Spinal cord (tissue), 10 donors: ENCODE measurements at places on chromosomes 12 and 14. TPM values are rescaled to one million over a fixed set of nuclear protein-coding genes. Genes with fewer than 3 reads are reported as not detected.

GRCh38 chr12:10889226-10889625 lies 5.2 kb upstream of the PRH1 start:
- no peak for DNase-seq

DNA sequence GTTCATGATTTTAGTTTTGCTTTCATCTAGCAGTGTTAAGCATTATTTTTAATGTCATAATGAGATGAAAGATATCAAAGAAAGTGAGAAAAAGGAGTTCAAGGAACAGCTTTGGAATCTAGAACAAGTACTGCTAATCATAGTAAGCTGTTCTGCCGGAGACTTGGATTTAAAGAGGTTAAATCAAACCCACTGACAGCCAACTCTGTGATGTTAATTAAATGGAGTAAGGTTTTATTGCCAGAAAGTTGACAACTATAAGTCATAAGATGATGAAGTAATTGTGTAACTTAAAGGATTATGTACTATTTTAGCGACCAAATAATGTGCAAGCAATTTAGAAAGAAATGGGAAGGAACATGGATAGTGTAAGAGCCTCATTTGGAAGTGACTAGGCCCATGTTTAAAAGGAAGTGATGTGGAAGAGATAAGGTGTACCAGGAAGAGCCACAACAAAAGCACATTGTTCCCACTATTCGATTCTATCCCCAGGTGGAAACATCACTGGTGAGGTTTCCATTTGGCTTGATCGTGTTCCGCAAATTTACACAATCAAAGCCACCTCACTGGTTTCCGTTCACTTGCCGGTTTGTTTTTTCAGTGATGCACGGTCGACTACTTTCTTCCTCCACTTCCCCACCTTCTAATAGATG lies 388.5 kb downstream of the PAWR start:
- no peak for DNase-seq

GRCh38 chr12:103799857-103800771 lies 40.9 kb downstream of the NT5DC3 start:
- DNase-seq: peak; percentile 76

- DNase-seq: no peak
These were observed 99.4 kb upstream of the FRMD6 start for GRCh38 chr14:51552275-51552674.

DNA sequence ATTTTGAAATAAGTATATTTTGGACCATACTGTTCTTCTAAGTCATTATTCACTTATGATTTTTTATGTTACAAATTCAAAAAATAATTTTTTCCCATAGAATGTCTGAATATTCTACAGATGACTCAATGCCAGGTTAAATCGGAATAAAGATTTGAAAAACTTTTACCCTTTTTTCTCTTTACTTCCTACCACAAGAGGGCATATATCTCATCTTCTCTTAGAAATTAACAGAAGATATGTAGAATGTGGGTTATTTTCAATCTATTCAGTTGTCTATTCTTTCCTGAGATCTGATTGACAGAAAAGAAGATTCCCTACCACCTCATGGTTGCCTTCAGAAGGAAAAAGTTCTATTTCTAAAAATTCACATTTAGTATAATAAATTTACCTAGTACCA lies 53.0 kb upstream of the KITLG start:
- no peak for DNase-seq

DNA sequence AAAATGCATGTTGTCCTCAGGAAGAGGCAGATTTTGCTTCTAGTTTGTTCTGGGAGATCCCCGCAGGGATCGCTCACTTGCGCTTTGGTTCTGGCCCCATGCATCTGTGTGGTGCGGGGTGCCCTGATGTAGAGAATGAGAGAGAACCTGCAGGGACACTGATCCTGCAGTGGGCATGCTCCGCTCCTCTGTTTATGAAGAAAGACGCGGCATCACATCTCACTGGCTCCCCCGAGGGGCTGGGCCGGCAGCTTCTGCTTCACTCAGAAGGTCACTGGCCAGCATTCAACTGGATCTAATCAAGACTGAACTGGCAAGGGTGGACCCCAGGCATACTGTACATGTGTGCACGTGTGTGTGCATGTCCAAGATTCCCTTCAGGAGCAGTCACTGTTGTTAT lies 164.2 kb downstream of the CALM1 start:
- peak; percentile 37 for DNase-seq

DNA sequence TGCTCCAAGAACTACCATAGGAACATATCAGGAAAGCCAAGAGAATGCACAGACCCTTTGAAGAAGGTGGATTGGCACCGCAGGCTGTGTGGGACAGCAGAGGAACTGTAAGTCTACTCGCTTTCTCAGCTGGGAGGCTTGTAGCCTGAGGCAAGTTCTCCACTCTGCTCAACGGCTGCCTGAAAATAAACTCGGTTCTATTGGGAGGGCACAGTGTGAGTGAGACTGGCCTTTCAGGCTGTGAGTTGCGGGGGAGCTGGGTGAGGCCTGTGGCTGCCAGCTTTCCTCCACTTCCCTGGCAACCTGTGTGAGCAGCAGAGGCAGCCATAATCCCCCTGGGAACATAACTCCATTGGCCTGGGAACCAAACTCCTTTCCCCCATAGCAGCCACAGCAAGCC lies 132.1 kb downstream of the ANKS1B start:
- no peak for DNase-seq

DNA sequence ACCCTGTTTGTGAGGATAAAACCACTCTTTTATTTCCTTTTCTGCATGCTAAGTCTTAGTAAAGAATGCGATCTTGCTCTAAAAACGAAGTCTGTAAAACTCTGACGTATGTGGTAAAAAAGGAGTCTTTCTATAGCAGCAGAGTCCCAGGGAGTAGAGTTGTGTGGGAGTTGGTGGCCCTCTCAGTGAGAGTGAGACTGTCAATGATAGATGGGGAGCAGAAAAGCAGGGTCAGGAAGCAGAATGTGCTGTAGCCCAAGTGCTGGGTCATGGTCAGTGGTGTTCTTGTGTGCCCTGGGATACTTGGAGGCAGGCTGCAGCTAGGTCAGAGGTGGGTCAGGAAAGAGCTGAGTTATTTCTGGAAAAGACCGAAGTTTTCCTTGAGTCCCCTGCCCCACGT lies 20.3 kb upstream of the GPR33 start:
- DNase-seq: no peak

DNA sequence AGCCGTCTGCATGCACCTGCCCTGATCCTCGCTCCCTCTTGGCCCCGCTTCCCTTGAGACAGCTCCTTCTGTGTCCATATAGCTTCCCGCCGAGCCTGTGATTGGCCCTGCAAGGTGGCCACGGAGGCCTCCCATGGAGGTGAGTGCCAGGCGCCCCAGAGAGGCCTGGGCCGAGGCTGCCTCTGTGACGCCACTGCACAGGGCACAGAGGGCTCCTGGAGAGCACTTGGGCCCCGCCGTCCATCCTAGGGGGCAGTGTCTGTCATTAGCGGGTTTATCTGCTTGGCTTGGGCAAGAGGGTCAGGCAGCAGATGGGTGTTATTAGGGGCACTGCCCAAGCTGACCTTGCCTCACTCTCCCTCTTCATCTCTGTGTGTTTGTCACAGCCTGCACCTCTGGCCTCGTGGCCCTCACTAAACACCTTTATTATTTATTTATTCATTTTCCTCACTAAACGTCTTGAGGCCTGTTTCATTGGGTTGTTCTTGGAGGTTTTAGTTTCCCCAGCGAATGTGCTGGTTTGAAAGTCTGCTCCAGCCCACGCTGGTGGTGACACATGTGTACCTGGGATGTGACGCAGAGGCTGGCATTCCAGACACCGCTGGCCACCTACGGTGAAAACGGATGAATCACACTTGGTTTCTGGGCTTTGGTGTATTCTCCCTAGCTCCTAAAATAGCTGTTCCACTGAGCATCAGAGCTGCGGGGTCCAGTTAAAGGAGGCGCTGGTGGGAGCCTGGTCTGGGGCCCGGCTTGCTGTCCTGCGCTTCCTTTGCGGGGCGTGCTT lies 5.9 kb downstream of the ZFYVE21 start:
- no peak for DNase-seq

- DNase-seq: no peak
These were observed 419.4 kb downstream of the SNAPC1 start for GRCh38 chr14:62181591-62181990.

- DNase-seq: no peak
These were observed 316.4 kb downstream of the MED13L start for GRCh38 chr12:115960868-115961802.

DNA sequence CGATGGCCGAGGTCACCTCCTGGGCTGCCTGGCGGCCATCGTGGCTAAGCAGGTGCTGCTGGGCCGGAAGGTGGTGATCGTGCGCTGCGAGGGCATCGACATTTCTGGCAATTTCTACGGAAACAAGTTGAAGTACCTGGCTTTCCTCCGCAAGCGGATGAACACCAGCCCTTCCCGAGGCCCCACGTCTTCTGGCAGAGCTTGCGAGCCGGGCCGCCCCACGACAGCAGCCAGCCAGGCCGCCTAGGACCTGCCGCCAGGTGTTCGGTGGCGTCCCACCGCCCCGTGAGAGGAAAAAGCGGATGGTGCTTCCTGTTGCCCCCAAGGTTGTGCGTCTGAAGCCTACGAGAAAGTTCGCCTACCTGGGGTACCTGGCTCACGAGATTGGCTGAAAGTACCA lies 19.2 kb upstream of the OS9 start:
- DNase-seq: no peak

GRCh38 chr14:85948153-85948552 lies 418.2 kb downstream of the FLRT2 start:
- DNase-seq: no peak

DNA sequence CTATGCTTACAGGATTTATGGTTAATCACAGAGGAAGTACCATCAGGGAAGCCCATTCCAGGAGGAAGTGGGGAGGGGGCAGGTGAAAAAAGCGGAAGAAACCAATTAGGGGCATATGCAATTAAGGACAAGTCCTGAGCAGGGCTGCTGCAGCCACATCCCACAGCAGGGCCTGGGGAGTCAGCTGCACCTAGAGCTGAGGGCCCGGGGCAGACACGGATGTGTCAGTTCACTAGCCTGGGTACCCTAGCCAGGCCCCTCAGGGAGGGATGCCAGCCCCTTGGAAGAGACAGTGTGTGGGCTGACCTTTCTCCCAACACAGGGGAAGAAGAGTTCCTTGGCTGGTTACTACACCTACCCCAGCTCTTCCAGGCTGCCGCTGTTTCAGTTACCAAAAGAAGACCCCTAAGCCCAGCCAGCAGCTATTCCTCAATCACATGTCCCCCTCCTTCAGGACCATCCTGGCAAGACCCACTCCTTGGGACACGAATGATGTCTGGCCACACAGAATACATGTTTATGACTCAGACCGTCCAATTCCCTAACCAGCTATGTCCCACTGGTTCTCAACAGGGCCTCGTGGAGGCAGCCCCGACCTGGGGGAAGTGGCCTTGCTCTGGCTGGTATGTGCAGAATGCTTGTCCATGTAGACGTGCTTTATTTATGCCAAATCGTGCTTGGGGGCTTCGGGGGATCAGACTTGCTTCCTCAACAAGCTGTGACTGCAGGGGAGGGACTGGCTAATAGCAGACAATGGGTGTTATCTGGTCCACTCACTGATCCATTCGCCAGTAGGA lies 133.7 kb upstream of the RTL1 start:
- no peak for DNase-seq

- DNase-seq: no peak
These were observed 65.5 kb downstream of the RASSF3 start for GRCh38 chr12:64675795-64676194.

DNA sequence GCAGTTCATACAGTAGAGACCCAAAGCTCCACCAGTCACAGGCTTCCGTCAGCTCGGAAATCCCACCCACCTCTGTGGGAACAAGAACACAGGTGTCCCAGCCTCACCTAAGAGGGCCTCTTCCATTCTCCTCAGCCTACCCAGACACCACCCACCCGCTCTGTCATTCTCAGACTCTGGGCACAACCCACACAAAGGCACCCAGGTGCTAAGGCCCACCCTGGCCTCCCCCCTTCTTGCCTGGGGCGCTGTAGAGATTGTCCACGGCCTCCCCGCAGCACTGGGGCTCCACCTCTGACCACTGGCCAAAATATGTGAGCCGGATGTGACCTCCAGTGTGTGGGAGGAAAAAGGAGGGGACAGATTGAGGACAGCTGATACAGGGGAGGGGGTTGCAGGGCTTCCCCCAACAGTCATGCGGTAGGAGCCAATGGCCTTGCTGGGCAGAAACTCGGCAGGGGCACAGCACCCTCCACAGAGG lies 14.2 kb downstream of the RPS6KL1 start:
- no peak for DNase-seq

GRCh38 chr14:23573384-23574015 lies 5.1 kb downstream of the JPH4 start:
- DNase-seq: no peak

GRCh38 chr12:82279536-82280058 lies 78.6 kb downstream of the CCDC59 start:
- no peak for DNase-seq

DNA sequence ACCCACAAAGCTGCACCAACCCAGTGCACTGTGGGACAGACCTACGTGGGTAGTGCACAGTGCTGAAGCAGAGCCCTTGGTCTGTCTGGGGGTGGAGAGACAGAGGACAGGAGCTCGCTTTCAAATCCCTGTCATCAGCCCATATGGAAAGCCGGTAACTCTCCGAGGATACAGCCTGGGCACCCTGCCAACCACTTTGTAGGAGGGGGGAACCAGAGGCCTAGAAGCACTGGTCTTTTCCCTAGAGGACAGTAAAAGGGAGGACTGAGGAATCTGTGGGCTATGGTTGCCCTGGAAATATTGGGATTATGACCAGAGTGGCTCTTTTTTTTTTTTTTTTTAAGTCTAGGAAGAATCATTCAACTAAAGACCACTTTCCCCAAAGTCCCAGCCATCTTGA lies 74.3 kb downstream of the MAP3K9 start:
- no peak for DNase-seq

- DNase-seq: no peak
These were observed 125.0 kb upstream of the ATP2B1 start for GRCh38 chr12:89833337-89834252.

GRCh38 chr12:116385486-116386217 lies 108.2 kb upstream of the MED13L start:
- DNase-seq: no peak

DNA sequence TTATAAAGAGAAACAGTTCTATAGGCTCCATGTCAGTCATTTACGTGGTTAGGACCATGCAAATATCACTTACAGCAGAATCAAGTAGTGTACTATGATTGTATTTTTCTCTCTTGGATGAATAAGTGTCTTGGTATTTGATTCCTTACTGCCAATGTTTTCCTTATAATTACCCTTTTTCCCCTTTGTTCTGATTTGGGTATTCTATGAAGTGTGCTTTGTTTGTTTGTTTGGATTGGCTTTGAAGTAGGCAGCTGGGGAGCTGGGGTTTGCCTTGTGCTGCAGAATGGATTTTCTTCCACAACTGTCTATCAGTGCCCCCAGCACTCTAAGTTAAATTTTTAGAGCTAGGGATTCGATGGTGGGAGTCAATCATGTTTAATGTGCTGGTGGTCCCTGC lies 12.4 kb downstream of the TMEM120B start:
- DNase-seq: no peak

Gene MAP3K12
- total RNA-seq: 26.4 TPM

Gene PLA2G1B
- total RNA-seq: 0.72 TPM

Gene HELB
- total RNA-seq: 6.7 TPM

Gene MYRFL
- total RNA-seq: 0.50 TPM

Gene TMEM119
- total RNA-seq: 12.1 TPM

Gene MARS1
- 115 TPM for total RNA-seq

Gene AKAP3
- total RNA-seq: 3.3 TPM

Gene KCNC2
- total RNA-seq: 23.2 TPM
